ENCODE measurements at places on chromosomes 7 and 10.
A peak's percentile ranks its signal among the peaks of the same experiment; 100 is the strongest.

DNA sequence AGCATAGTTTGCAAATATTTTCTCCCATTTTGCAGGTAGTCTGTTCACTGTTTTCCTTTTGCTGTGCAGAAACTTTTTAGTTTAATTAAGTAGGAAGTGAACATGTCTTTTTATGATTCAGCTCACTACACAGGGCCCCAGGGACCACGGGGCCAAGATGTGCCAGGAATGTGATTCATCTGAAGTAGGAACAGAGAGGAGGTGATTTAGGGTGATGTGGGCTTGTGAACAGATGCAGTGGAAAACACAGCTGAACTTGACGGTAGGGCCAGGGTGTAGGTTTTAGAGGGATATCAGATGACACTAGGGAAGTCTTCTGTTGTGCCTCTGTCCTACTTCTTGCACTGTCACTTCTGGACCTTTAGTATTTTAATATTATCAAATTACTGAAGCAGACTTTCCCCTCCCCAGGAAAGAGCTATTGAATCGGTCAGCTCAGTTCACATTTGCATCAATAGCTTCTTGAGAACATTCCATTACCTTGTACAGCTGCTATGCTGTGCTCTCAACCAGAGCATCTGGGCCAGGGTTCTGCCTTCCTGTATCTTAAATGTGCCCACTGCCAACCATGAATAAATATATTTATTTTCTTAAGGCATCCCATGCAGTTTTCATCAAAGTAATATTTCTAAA lies 96.9 kb downstream of the OSBPL3 start:
- peak; percentile 78 for DNase-seq

- DNase-seq = no peak
These were observed 154.0 kb downstream of the SGMS1 start for GRCh38 chr10:50469778-50470193.

DNA sequence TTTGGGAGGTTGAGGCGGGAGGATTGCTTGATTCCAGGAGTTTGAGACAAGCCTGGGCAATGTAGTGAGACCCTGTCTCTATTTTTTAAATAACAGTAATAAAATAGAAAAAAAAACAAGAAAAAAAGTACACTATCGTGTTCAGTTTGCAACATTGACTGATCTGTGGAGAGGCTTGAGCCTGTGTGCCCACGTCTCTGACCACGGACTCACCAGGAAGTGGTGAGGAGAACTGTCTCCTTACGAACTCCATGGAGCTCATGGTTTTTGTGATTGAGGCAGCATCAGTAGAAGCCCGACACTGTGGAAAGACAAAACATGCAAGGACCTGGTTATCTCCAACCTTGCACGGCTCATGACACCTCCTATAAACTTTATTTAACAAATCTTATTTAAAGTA lies 23.9 kb upstream of the DNAJB6 start:
- no peak for DNase-seq

GRCh38 chr7:107180378-107180777 lies 11.6 kb downstream of the HBP1 start:
- peak; percentile 67 for DNase-seq

DNA sequence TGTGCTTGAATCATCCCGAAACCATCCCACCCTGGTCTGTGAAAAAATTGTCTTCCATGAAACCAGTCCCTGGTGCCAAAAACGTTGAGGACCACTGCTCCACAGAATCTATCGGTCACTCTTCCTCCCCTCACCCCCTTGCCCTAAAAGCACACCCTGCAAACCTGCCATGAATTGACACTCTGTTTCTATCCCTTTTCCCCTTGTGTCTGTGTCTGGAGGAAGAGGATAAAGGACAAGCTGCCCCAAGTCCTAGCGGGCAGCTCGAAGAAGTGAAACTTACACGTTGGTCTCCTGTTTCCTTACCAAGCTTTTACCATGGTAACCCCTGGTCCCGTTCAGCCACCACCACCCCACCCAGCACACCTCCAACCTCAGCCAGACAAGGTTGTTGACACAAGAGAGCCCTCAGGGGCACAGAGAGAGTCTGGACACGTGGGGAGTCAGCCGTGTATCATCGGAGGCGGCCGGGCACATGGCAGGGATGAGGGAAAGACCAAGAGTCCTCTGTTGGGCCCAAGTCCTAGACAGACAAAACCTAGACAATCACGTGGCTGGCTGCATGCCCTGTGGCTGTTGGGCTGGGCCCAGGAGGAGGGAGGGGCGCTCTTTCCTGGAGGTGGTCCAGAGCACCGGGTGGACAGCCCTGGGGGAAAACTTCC lies 784 bp upstream of the SERPINE1 start:
- DNase-seq = peak; percentile 81

DNA sequence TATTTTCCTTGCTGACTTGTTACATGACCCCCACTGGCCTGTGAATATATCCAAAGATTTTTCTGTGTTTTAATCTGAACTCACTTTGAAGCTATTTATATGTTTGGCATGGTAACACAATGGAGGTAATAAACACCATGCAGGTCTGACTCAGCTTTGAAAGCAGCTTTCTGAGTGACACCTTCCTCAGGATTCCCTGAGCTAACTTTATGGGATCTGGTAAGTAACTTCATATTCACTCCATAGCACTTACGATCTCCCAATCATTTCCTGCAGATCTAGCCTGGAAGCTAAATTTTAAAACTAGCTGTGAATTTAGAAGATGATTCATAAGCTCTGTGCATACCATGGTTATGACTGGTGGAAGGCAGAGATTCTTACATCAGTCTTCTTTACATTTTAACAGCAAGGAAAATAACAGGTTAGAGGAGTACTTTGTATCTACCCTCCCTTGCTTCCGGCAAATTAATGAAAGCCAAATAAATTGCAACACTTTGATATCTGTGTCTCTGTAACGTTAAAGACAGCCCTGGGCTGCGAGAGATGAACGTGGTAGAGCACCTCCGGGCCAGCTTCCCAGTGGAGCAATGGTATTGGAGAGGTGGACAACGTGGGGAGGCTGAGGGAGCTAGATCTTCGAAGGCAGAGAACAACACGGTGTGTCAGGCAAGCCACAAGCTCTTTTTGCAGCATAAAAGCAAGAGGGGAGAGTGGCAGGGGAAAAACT lies 170.2 kb upstream of the KLF14 start:
- peak; percentile 96 for DNase-seq

DNA sequence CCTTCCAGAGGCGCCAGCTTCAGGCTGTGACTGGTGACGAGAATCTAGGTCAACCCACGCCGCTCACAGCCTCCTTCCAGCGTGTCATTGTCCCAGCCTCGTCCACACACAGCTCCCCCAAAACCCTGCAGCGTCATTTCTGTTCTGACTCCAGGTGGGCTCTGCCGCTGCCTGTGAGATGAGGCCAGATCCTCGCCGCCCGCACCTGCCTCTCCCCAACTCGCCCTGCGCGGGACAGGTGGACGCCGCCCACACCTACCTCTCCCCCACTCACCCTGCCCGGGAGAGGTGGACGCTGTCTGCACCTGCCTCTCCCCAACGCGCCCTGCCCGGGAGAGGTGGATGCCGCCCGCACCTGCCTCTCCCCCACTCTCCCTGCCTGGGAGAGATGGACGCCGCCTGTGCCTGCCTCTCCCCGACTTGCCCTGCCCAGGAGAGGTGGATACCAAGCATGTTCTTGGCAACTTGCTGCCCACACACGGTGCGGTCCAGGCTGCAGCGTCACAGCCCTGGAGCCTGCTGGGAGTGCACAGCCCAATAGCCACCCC lies 32.0 kb upstream of the CFAP46 start:
- no peak for DNase-seq

DNA sequence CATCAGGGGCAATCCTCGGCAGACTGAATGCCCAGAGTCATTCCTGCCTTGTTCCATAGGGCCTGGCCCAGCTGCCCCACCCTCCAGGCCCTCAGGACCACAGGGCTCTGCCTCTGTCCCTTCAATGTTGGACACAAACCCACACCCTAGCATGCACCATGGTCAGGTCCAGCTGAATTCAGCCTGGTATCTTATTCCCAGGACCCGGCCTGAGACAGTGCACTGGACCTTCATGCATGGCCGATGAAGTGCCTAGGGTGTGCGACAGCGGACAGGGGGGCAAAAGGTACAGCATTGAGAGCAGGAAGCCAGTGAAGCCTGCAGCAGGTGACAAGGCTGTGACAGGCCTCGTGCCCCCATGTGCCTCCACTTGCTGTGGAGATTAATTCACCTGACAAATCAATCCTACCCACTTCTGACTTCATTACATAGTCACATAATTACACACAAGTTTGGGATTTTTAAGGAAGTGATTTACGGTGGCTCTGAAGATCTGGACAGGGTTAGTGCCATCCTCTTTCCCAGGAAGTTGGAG lies 261.9 kb downstream of the GRID1 start:
- DNase-seq = no peak

DNA sequence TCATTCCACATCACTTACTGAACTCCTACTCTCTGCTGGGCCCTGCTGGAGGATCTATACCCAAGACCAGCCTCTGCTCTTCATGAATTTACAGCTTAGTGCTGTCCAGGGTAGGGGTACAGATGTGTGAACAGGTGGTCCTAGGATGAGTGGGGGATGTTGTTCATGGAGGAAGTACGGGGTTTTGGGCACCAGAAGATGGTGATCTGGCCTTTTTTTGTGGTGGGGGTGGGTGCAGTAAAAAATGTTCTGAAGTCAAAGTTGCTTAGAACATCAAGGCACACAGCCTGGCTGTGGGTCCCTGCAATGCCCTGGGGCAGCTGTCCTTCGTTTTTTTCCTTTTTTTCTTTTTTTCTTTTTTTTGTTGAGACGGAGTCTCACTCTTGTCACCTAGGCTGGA lies 34.2 kb upstream of the GNA12 start:
- DNase-seq = no peak

- no peak for DNase-seq
These were observed 42.0 kb downstream of the CDK6 start for GRCh38 chr7:92794391-92794790.

GRCh38 chr7:7857143-7857583 lies 111.4 kb upstream of the GLCCI1 start:
- DNase-seq = no peak

- DNase-seq = no peak
These were observed 9.6 kb upstream of the CCM2 start for GRCh38 chr7:44990109-44991023.
